ENCODE measurements at places on chromosomes 7 and 10.

GRCh38 chr7:156479596-156479995 is 161.0 kb upstream of the RNF32 start:
- DNase-seq, result no peak

GRCh38 chr7:84664626-84665025 is 470.0 kb upstream of the SEMA3A start:
- DNase-seq, result no peak

DNA sequence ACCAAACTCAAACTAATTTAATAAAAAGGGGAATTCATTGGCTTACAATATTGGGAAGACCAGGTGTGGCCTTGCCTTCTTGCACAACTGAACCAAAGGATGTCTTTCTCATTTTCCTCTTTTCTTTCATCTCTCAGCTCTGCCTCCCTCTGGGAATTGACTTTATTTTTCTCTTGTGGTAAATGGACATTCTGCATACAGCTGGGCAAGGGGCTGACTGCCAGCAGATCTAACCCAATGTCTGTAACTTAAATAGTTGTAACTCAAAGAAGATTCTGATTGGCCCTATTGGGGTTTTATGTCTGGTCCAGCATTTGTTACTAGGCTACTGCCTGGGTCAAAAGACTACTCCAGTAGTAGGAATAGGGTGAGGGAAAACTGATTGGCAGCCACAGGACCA is 15.3 kb downstream of the PTTG1IP2 start:
- no peak for DNase-seq

DNA sequence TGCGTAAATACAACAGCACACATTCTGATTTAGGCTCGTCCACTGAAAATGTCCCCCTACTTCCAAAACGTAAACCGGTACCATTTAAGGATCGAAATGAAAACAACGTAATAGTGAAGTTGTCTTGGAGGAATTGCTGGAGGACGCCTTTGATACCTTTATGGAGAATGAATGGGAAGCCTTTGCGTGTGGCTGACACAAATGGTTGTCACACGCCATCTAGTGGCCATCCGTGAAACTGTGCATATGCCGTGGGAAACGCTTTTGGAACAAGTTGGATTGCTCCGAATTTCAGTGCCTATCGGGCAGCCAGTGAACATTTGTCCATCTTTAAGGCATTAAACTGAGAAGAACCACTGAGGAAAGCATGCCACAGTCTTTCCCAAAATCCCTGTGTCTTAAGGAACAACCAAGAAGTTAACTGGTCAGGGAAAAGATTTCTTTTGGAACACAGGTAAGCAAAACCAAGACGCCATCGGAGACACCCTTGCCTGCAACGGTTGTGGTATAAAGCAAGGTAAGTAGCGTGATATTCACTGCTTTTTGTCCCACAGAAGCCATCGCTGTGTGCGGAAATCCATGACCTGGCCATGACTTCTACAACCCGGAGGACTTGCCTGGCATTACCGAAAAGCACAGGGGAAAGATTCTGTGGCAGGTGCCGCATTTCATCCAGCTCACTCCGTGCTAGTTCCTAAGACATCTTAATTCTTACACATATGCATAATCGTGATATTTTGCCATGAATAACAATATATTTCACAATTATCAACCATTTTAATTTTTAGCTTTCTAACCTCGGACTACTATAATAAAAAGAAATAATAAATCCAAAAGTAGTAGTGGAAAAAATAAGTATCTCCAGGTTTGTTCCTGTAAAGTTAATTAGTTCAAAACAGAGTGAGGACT is 100.6 kb downstream of the FAM204A start:
- peak; percentile 57 for DNase-seq

DNA sequence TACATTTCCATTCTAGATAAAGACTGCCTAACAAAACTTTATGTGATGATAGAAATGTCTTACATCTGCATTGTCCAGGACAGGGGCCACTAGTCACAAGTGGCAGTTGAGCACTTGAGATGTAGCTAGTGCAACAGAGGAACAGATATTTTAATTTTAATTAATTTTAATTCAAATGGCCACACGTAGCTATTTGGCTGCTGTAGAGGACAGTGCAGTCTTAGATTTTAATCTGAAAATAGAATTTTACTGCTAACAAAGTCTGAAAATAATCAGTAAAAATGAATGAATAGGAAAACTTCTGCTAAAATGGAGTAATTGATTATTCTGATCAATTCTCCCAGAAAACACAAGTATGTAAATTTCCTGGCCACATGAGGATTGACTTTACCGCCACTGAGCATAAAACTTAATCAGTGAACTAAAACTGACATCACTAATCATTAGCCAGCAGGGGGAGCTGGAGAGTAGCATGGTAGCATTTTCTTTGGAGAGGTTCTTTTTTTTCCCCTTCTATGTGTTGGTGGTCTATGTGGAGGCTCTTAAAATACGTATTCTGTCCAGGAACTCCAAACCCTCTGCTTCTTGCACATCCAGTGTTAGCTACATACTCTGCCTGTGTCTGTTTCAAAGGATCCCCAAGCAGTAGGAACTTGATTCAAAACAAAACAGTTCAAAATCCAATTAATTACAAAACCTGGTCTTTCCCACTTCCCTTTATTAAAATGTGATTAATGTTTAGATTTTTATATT is 52.1 kb downstream of the TSPAN12 start:
- DNase-seq, result no peak

GRCh38 chr7:17010637-17011300 is 129.0 kb upstream of the AGR3 start:
- no peak for DNase-seq
